ENCODE measurements at places on chromosomes 5 and 9. TPM values are rescaled to one million over a fixed set of nuclear protein-coding genes. Genes with fewer than 3 reads are reported as not detected.

ACOT12 gene
- not detected for total RNA-seq

SH3TC2 gene
- 15.7 TPM for total RNA-seq

ZFP37 gene
- 0.82 TPM for total RNA-seq

PCDHB4 gene
- 1.5 TPM for total RNA-seq

GPR21 gene
- total RNA-seq: 0.72 TPM

DNA sequence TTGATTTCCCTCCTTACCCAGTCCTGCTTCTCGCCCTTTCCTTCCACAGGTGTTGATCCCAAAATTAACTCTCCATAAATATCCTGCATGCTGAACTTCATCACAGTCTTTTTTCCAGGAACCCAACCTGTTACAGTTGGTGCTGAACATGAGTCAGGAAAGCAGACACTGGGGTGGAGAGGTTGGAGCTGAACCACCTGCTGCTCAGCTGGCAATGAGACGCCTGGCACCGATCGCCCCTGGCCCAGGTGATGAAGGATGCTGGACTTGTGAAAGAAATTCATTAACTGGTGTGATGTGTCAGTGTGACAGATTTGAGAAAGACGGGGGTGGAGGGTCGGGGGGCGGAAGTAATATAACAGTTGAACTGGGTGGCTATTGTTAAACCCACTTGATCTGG, 30.6 kb downstream of the CPLX2 start:
- DNase-seq: no peak

DNA sequence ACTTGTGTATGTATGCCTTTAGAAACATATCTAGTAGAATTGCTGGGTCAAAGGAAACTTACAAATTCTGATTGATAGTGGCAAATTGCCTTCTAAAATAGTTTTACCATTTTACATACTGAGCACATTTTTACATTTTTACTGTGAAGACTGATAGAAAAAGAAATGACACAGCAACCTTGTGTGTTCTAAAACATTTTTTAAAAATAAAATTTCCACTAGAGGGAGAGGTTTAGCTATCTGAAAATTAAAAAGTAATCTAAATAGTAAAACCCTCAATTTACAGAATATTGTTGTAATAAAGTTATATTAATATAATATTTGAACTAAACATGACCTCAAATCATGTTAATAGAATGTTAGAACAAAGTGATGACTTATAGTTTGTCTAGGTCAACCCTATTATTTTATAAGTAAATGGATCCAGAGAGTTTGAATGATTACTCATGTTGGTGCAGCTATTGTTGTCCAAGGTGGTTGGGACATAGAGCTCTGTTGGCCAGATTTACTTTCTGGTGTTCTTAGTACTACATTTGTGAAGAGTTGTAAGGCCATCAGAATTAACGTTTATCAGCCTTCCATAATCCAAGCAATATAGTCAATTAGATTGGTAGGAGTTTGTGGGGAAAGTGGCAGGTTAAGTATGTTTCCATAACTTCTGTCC, 17.2 kb downstream of the CENPP start:
- no peak for DNase-seq

GRCh38 chr9:90774071-90774470, 27.5 kb upstream of the SYK start:
- DNase-seq: no peak

- DNase-seq: no peak
Observed at GRCh38 chr9:134875371-134875770, 5.2 kb upstream of the FCN2 start.

- no peak for DNase-seq
Observed at GRCh38 chr9:9791611-9792010, 821.2 kb downstream of the PTPRD start.

GRCh38 chr5:174418809-174419539, 305.4 kb upstream of the MSX2 start:
- no peak for DNase-seq

DNA sequence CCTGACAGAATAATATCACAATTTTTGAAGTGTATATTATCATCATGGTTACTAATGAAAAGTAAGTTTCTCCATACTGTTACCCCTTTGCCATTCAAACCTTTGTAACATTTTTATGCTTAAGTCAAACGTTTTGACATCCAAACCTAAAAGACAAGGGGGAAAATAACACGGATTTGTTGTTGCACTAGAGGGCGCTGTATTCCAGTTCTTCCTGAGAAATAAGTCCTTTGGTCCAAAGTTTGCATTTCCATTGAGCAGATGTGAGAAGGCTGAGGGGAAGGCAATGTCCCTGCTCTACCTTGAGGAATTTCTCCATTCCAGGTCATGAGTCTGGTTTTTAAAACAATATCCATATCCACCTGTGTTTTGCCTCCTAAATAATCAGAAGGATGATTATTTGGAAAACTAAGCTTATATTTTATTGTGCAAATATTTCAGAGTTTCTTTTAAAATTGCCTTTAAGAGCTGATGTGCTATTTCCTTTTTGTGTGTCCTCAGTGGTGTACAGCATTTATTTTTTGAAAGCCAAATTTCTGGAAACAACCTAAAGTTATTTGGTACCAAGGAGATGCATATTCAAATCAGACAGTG, 9.7 kb downstream of the LECT2 start:
- DNase-seq: no peak

DNA sequence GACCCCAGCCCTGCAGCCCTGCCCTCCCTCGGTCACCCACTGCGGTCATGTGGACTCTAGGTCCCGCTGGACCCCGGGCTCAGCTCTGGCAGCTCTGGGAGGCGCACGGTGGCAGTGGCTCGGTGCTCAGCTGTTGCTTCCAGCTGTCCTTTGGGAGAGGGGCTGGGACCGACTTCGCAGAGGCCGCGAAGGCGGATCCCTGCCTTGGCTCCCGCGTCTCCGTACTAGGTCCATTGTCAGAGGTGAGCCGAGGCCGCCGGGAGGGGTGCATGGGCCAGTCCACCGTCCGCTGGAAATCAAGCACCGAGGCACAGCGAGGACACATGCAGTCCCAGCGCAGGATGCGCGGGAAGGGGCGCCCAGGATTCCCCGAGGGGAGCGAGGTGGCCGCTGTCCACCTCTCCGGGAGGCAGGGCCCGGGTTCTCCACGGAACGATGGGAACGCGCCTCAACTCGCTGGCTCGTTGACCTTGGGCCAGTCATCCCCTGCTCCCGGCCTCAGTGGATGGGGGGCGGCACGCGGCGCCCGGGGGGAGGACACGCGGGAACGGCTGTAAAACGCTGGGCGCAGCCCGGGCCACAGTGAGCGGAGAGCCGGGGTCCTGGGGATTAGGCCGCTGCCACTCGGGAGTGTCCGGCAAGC, 732 bp downstream of the GBGT1 start:
- DNase-seq: peak; percentile 46

DNA sequence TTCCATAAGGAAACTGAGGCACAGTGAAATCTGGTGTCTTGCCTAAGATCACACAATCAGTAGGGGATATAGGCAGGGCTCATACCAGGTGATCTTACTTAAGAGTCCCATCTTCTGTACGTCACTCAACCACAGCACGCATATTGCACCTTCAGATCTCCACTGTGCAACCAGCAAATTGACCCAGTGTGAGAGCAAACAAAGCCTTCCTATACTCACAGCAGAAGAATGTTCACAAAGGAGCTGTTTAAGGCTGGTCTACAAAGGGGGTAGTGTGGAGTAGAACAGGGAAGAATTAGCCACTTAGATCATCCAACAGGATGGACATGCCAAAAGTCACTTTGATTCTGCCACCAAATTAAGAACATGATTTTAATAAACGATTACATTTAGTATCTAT, 305.9 kb downstream of the SLIT3 start:
- DNase-seq: no peak

DNA sequence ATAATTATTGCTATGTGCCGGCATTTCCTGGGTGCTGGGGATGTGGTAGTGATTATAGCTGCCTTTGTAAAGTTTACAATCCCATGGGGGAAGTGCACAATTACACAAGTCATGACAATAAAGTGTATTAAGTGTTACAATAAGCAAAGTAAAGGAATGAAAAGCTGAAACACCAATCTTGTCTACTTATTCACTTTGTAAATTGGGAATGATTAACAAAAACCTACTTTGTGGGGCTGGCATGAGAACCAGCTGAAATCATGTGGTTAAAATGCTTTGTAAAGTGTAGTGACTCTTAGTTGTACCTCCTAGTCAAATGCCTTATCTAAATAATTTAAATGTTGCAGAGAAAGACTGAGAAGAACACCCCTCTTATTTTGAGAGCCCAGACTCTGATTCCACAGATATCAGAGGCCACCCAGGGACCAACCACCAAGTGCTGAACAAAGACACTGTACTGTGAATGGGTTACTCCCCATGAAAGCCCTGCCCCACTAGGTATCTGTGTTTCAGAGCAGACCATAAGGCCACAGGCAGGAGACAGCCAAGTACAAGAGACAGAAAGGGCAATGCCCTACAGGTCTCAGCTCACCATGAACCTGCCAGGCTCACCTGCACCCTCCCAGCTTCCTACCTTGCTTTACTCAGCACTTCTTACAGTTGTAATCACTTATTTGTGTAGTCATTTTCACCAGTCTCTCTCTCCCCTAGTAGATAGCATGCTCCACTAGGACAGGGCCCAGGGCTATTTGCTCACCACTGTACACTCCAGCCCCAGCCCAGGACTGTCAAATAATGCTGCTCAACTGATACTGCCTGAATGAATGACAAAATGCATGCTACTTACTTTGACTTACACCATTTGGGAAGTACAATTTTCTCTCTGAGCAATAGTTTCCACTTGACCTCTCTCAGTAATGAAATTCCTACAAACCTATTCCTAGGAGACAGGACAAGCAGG, 101.6 kb upstream of the APC start:
- DNase-seq: no peak
